Astrocyte (in vitro differentiated cells and primary cell): ENCODE measurements at places on chromosomes 1 and 21.

GRCh38 chr1:55078470-55078869, 39.1 kb downstream of the PCSK9 start:
- no peak for DNase-seq

GRCh38 chr1:161013131-161013487, 7.8 kb downstream of the F11R start:
- no peak for DNase-seq

DNA sequence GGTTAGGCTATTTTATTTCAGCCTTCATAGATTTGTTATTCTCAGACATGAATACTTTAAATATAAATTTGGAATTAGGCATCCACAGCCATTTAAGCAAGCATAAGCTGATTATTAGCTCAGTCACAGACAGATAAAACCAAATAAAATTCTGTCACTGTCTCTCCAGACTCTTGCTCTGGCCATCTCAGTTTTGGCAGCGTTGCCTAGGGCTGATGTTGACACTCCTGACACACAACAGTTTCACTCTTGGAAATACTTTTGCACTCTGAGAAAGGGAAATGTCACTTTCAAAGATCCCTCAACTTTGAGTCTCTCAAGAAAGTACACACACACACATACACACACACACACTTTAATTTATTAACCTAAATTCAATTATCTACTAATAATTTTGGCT, 372.7 kb downstream of the BRINP3 start:
- no peak for DNase-seq

DNA sequence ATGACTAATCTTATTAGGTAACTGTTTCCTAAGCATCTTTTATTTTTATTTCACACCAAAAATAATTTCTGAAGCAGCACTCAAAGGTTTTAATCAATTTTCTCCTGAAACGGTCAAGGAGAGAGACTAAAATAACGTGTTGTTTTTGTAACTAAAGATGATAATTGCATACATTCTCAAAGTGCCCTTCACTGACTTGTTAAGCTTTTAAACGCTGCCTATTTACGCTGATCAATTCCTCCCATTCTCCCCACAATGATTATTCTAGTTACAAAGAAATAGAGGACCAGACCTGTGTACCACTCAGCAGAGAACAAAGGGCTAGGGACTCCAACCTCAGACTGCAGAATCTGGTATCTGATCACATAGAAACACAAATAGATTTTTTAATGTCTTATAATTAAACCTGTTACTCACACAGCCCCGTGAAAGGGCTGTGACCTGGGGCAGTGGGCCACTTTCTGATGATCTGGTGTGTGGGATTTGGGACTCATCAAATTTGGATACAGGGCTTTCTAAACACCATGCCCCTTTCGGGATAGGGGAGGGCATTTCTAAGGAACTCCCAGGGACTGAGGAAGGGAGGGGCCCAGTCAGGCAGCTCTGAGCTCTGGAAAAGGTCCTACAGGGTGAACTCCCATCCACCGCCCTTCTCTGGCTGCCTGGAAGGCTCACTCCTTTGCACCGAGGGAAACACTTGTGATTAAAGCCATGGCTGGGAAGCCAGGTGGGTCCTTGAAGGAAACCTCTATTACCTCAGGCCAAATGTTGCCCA, 65.2 kb downstream of the BCAR3 start:
- DNase-seq, result no peak

DNA sequence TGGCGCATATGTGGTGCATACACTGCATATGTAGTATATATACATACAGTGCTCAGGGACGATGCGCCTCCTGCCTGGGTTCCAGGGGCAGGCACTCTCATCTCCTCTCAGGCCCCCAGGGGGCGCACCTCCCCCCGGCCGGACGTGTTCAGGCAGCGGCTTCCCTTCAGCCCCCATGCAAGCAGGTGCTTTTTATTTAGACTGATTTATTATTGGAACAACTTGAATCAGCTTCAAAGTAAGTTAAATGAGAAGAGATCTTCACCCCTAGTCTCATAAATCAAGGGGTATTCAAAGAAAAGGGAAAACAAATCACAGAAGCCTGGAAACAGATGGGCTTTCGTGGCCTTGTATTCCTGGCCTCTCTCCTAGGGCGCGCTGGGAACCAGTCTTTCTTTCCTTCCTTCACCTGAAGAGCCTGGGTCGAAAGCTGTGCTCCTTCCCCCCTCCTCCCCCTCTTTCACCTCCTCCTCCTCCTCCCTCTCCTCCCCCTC, 64.6 kb downstream of the UBIAD1 start:
- no peak for DNase-seq

DNA sequence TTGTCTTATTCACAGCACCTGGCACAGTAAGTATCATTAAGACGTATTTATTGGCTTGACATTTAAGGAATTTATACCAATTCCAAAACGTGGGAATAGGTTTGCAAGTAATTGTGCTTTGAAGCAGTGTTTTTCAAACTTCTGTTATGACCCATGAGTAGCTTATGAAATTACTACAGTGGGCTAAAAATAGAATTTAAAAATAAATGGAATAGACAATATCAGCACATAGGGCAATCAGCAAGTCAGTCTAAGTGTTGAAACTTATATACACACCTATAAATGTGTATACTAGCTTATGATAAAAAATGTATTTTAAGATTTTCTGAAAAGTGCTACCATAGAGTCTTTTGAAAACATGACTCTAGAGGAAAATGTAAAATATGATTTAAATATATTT, 116.6 kb downstream of the LMX1A start:
- DNase-seq, result no peak

GRCh38 chr1:24586970-24587820, 31.3 kb downstream of the NCMAP start:
- peak; percentile 25 for DNase-seq

- peak; percentile 14 for DNase-seq
Observed at GRCh38 chr1:27872802-27873551, 633 bp downstream of the THEMIS2 start.

DNA sequence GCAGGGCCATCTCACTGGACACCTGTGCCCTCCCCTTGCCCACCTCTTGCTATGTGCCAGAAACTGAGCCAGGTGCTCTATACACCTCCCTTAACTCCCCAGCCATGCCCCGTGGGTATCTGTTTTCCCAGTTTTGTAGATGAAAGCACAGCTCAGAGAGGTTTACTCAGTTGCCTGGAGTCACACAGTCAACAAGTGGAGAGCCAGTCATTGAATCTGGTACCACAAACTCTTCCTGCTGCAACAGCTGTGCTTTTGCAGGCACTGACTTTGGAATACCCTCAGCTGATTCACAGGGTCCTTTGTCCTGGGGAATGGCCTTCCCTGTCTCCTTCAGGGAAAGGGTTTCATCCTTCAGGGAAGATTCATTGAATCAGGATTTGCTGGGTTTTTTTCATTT, 22.1 kb downstream of the PAX7 start:
- no peak for DNase-seq

GRCh38 chr1:234923626-234924025, 205.0 kb downstream of the TOMM20 start:
- DNase-seq, result no peak

DNA sequence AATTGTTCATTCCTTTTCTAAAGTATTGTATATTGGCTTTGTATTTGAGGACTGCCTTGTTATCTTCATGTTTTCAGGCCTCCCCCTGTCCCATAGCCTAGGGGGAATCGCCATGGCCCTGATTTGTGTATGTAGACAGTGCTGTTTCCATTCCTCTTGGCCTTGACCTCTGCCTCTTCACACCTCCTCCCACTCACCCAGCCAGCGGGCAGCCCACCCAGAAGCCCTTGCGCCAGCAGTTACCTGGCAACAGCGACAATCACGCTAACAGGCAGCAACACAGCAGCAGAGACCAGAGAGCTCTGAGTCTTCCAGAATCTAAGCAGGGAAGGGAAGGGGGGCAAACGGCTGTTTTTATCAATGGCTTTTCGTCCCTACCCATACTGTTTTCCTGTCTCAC, 50.0 kb upstream of the NPL start:
- DNase-seq, result no peak

GRCh38 chr1:2826736-2827292, 25.3 kb upstream of the TTC34 start:
- no peak for DNase-seq

GRCh38 chr1:217417363-217417762, 213.5 kb downstream of the GPATCH2 start:
- DNase-seq, result no peak

GRCh38 chr1:186616511-186616910, 63.7 kb downstream of the PTGS2 start:
- no peak for DNase-seq
